ENCODE measurements at places on chromosomes 1 and 21.

GRCh38 chr1:160400646-160401486 lies 502 bp downstream of the VANGL2 start:
- DNase-seq, result no peak

GRCh38 chr1:237713916-237714315 lies 176.8 kb downstream of the ZP4 start:
- DNase-seq, result no peak

GRCh38 chr1:167416506-167416905 lies 101.8 kb downstream of the CD247 start:
- no peak for DNase-seq

DNA sequence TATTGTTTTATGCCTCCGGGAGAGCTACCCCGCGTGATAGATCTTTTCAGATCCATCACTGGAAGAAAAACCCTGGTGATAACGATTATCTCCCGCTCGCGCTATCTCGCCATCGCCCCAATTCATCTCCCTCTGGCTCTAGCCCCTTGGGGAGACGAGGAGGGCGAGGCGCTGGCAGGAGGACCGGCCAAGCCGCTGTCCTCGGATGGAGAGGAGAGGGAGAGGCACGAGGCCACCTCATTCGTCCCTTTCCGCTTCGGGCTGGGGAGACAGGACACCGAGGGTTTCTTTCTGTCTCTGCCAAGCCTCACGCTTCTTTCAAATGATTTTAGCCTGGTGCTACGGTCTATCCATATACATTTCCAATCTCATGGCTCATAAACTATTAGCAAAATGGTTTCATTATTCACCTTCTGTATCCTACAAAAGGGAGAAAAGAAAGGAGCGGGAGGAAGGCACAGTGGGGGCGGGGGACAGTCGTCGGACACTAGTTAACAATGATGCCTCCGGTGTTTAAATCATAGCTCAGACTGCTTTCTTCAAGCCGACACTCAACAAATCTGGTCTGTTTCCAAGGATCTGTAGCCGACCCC lies 415.0 kb upstream of the ESRRG start:
- no peak for DNase-seq

DNA sequence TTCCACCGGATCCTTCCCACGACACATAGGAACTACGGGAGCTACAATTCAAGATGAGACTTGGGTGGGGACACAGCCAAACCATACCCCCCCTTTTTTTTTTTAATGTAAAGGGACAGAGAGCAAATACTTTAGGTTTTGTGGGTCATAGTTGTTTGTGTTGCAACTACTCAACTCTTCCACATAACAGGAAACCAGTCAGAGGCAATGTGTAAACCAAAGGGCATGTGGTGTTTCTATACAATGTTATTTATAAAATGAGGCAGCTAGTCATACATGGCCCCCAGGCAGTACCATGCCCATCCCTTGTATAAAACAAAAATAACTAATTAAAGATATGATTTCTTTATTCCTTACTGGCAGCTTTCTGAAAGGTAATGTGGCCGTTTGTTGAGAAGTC lies 845.4 kb upstream of the ADAMTS5 start:
- DNase-seq, result no peak

GRCh38 chr1:43998000-43998378 lies 6.6 kb downstream of the CCDC24 start:
- no peak for DNase-seq

GRCh38 chr1:8408151-8408839 lies 90.4 kb downstream of the SLC45A1 start:
- no peak for DNase-seq

- DNase-seq, result no peak
Observed at GRCh38 chr1:6170742-6171201, 9.3 kb downstream of the CHD5 start.

DNA sequence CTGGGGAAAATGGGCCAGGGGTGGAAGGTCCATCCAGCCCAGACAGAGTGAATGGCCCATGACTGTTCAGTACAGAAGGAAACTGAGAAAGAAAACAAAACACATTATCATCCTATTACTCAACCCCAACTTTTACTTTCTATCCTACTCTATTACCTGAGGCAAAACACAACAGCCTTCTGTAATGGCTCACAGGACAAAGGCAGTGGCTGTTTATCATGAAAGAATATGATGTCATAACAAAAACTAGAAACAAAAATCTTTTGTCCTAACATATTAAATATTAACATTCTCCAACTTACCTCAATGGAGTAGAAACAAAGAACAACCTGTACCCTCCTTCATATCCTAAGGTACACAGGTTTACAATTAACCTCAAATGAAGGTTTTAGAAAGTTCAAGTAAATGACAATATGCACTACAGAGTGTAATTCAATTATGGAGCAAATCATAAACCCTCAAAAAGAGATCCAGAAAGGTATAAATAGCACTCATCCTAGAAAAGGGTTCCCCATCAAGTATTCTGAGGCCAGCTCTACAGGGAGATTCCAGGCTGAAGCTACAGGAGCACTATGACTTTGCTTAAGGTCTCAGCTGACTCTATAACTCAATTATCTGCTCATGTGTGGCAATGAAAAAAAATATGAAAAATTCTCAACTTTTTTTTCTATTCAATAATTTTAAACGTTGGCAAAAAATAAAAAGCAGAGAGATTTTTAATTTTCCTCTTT lies 15.1 kb downstream of the ELK4 start:
- no peak for DNase-seq

DNA sequence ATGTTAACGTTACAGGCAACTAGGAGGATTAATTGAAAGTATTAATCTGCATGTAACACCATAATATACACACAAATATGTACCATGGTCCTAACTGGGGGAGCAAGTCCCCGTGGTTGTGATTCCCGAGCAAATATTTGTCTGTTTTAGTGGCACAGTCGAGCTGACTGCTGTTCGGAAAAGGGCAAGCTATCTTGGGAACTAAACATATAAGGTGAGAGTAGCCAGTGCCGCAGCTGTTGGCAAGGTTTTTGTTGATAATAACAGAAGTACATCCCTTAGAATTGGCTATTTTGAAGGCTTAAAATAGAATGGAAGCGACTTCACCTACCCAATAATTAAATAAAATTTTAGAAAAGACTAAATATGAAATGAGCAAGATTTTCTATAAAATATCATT lies 45.5 kb downstream of the UCHL5 start:
- no peak for DNase-seq

DNA sequence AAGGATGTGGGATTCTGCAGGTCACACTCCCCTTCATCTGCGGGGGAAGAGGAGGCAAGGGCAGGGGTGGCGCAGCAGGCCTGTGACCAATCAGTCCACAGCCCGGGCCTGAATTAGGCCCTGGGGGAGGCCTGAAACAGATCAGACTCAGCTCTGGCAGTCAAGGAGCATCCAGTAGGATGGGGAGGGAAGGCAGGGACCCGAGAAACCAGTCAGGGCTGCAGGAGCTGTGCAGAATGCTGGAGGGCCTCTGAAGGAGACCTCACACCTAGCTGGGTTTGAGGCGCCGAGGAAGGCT lies 12.7 kb downstream of the TNNT2 start:
- no peak for DNase-seq

DNA sequence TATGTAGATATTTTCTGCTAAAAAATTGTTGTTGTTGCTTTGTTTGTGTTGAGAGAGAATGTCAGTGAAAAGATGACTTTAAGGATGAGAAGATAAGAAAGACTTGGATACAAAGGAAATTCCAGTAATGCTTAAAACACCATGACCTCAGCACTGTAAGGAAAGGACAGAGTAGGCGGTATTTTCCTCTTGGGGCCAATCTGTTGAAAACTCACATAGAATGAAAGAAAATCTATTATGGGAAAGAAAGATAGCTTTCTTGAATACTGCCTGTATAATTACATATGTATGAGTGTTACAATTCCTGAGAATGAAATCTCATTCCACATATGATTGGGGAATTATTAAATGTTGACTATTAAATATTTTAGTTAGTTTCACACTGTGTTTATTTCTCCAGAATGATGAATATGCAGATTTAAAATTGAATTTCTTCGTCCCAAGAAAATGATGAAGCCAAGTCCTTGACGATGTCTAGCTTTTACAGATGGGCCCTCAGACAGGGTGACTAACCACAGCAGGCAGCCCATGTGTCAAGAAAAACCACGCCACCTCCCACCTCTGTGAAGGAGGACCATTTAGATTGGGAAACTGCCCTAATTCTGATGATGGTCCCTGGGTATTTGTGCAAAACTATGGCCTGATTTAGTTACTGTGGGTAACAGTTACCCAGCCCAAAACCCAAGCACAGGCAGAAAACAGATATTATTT lies 49.7 kb upstream of the LMO4 start:
- no peak for DNase-seq

DNA sequence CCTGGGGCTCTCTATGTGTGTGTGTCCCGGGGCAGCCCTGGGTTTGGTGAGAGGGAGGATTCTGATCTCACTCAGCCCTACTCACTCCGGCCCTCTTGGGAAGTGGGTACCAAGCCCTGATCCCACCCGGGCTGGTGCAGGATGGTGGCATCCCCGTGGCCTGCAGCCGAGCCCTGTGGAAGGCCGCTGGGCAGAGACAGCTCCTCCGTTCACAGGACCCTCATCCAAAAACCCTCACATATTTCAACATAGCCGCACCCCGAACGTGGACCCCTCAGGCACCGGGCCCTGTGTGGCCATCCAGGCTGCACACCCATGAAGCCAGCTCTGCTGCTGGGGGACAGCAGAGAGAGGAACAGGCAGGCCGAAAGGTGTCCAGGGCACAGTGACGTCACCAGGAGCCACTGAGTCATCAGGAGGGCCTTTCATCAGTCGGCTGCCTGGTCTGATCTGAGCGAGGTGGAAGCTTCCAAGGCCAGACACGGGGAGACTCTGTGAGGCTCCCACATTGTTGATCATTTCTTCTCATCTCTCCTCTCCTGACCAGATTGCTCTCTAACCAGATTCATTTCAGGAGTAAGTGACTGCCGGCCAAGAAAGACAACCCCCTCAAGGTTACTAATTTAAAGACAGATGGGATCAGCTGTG lies 16.2 kb upstream of the GPR157 start:
- DNase-seq, result no peak

GRCh38 chr1:68365709-68366382 lies 83.9 kb downstream of the RPE65 start:
- DNase-seq, result no peak

GRCh38 chr1:15939181-15940109 lies 36.5 kb downstream of the ZBTB17 start:
- DNase-seq, result no peak

- DNase-seq, result no peak
Observed at GRCh38 chr1:209926045-209926444, 12.0 kb upstream of the SYT14 start.

DNA sequence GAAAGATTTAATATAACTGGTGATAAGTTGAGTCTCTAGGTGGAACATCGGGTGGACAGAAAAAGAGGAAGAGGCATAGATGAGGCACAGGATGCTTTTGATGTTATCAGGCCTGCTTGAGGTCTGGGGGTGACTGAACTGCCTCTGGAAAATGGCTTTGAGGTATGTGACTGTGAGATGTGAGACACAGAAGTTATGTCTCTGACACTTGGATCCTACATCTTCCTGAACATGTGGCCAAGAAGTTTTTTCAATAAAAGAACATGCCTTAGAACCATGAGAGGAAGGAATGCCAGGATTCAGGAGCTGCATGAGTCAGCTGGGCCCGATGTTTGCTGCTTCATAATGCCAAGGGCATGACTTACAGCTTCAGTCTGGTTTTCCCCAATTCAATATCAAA lies 11.5 kb upstream of the AIM2 start:
- no peak for DNase-seq

GRCh38 chr21:17658931-17659330 lies 46.2 kb upstream of the BTG3 start:
- DNase-seq, result no peak

Data from effector CD4-positive, alpha-beta T cell (primary cell).